Stimulated activated CD4-positive, alpha-beta T cell treated with anti-CD3 and anti-CD28 coated beads, Interleukin-12 subunit alpha, Interleukin-12 subunit beta, amount 100 ng/mL, for 4 hours (primary cell): ENCODE measurements at places on chromosomes 3 and 15.

- DNase-seq, result no peak
These were observed 22.3 kb upstream of the FBLN2 start for GRCh38 chr3:13526626-13526949.

- no peak for DNase-seq
These were observed 60.1 kb upstream of the SEC61A1 start for GRCh38 chr3:127992127-127992526.

- DNase-seq, result no peak
These were observed 144.1 kb downstream of the SOX2 start for GRCh38 chr3:181855825-181856224.

DNA sequence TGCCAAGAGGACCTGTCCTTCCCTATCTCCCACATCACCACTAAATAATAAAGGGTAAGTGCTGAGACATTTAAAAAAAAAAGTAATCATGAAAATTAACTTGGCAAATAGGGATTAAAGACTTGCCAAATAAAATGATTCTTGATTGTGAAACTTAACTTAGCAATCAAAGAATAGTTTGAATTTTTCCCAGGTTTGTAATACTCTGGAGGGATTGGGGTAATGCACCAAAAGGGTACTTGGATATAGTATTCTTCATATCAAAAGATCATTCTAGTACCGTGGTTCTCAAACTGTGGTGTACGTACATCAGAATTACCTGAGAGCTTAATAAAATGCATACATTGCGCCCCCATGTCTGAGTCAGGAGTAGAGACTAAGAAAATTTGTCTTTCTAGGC, 28.5 kb downstream of the CALML4 start:
- no peak for DNase-seq

DNA sequence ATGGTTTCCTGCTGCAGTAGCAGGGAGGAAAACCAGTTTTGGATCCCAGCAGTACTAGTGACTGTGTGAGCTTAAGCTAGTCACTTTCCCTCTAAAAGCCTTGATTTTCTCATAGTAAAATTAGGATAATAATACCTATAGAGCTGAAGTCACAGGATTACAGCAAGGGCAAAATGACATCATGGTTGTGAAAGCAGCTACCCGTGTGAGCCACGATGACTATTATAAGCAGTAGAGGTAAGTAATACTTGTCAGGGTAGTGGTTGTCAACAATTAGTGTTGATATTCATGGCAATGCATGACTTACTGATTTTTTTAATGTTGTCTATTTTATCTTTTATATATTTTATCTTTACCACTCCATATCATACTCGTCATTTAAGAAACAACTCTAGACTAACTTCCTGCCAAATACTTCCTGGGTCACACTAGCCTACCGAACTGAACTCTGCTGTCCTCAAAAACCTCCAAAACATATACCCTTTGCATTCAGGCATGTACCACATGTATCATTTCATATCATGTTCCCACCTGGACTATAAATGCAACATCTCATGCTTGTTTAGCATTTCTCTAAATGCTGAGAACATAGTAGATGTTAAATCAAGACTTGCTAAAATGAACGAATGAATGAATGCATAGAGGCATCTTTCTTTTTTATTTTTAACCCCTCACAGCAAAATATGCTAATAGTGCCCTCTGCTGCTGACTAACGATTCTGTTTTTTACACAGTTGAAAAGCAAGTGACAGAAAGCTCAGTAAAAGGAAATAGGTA, 172.6 kb downstream of the P3H2 start:
- no peak for DNase-seq

GRCh38 chr3:123605789-123606234, 21.0 kb upstream of the HACD2 start:
- DNase-seq, result no peak

DNA sequence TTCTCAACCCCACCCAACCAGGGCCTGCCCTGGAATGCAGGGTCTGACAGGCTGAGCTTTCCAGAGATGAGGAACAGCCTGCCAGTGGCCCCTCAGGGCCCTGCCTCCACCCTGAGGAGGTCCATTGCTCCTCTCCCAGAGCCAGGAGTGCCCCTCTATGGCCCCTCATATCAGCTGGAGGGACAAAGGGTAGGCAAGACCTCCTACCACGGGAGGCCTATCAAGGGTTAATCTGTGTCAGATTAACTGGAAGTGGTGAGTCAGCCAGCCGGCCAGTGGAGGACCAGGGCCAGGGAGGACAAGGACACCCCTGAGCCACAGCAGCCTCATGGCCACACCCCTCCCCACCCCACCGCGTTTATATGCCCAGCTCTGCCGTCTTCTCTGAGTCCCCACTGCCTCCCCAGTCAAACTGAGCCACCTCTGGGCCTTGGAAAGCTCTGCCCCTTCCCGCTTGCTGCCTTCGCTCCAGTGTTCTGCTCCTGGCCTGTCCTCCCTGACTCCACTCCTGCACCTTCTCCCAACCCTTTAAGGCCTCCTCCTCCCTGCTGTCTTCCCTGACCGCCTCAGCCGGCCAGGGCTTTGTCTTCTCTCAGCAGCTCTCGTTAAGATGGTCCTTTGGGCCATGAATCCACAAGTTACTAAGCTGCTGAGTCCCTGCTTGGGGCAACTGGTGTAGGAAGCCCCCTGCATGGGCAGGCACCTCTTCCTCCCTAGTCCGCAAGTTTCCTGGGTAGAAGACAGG, 6.5 kb downstream of the CCDC33 start:
- no peak for DNase-seq

DNA sequence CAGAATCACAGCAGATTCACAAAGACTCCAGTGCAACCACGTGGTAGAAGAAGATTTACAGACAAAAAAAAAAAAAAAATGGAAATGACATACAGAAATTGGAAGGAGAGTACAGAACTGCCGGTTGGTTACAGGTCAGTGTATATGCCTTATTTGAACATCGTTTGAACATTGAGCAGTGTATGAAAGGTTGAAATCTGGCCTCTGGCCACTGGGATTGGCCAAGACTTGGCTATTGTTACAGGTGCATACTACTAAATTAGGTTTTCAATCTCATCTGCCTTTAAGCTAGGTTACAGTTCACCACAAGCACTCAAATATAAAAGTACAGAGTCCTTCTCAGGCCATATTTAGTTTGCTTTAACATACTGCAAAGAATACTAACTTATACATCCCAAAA, 59.8 kb downstream of the THBS1 start:
- no peak for DNase-seq

- DNase-seq, result no peak
These were observed 75.2 kb downstream of the ZMAT3 start for GRCh38 chr3:178996399-178996798.

DNA sequence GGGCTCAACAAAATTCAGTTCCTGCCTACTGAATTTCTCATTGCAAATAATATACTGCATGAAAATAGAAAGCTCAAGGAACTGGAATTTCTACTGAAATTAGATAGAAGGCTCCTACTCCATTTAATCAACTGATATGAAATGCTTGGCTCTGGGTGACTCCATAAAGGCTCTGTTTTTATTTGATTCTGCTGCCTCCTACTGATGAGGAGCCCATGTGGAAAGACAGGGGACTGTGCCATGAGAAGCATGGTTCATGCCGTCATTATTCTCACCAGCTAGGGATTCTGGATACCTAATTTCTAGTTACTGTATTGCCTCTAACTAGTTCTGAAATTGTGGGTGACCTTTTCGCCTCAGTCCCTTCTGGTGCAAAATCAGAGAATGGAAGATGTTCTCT, 366.2 kb upstream of the DPH6 start:
- no peak for DNase-seq

DNA sequence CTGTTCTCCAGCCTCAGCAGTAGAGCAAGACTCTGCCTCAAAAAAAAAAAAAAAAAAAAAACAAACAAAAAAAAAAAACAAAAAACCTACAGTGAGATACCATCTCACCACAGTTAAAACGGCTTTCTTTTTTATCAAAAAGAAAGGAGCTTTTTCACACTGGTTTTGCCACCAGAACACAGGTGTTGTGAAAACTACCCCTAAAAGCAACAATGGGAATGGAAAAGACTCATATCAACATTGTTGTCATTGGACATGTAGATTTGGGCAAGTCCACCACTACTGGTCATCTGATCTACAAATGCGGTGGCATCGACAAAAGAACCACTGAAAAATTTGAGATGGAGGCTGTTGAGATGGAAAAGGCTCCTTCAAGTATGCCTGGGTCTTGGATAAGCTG, 24.8 kb upstream of the SLC25A38 start:
- no peak for DNase-seq

DNA sequence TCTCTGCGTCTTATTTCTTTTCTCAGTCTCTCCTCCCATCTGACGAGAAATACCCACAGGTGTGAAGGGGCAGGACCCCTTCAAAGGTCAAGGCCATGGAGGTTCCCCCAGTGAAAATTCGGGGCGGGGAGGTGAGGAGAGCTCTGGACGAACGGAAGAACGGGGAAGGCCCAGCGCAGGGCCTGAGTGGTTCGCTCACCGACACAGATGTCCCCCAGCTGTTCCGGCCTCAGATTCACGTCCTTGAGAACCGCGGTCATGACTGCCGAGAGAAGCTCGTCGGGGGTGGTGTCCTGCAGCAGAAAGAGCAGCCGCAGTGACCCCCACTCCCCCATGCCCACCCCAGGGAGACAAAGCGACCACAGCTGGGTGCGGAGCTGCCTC, 542 bp downstream of the ACAA1 start:
- no peak for DNase-seq

DNA sequence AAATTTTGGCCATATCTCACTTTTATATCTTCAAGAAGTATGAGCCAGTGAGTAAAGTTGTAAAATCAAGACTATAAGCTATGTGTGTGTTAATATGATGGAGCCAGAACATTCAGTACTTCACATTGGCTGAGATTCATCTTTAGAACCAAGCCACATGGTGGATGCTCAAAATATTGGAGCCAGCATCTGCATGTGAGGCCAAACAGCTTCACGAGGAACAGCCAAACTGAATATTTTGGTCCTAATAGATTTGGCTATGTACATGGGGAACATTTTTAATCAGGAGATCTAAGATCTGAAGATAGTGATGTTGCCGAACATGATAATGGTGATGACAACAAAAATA, 1089.8 kb downstream of the TUSC7 start:
- no peak for DNase-seq

GRCh38 chr3:136658946-136659682, 93.1 kb downstream of the STAG1 start:
- DNase-seq, result no peak
